T follicular helper cell (primary cell): ENCODE measurements at places on chromosomes 1 and 21.

DNA sequence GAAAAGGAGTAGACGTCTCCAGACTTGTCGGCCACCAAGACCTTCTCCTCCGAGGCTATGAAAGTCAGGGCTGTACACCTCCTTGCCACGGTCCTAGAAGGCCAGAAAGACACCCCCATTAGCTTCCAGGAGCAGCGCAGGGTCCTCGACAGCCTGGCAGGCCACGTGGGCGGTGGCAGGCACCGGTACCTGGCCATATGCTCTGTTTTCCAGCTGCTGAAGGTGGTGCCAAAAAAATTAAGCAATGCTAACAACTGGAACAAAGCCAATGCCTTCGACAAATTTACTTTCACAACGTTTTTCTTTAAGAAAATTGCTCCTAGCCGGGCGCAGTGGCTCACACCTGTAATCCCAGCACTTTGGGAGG, 15.9 kb downstream of the WDR4 start:
- DNase-seq: no peak

- no peak for DNase-seq
Measured at GRCh38 chr1:226912587-226913176, 27.4 kb upstream of the COQ8A start.

GRCh38 chr1:78143152-78143551, 97.4 kb downstream of the GIPC2 start:
- no peak for DNase-seq

DNA sequence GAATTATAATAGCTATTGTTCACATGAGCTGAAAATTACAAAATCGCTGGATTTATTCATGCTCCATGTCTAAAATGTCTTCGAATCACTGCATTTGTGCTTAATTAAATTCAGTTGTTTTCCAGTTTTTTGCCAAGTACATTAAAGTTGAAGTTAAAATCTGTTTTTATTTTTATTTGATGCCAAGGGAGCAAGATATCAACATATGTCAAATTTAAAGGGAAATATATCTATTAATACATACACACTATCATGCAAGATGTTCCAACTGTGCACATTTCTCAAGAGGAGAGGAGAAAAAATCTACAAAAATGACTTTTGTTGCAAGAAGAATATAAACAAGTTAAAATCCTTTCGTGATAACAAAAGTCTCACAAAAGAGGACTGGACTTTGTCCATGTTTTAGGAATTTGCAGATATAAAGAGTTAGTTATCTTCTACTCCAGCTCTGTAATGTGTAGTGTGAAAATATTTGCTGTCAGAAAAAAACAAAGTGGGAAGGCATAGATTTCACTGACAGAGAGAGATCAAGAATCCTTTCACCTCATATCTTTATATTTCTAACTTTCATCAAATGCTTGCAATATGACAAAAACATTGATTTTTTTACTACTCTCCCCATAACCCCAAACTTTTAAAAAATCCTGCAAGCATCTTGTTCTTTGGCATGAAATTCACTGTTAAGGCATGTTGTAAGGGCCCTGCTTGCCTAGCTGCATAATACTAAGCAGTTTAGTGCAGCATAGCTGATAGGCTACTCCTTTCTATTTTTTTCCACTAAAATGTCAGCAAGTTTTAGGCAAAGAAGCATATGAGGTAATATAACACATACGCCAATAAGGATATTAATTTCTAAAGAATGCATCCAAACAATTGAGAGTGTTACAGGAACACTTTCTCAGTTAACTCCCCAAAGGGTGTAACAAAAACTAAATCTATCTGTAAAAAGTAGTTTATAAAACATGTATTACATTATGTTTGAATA, 340.2 kb upstream of the ADAMTS5 start:
- DNase-seq: no peak

DNA sequence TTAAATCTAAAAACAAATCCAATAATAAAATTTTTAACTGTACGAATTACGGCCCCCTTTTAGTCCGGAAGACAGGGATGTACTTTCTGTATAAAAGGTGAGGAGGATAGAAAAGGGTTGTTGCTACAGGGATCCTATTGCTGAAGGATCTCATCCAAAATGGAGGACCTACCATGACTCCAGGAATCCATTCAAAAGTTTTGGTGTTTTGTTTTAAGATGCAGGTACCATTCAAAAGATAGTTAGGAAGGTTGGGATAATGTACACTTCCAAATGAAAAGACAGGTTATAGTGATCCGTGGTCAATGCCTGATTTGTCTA, 1.3 kb upstream of the ENAH start:
- no peak for DNase-seq

DNA sequence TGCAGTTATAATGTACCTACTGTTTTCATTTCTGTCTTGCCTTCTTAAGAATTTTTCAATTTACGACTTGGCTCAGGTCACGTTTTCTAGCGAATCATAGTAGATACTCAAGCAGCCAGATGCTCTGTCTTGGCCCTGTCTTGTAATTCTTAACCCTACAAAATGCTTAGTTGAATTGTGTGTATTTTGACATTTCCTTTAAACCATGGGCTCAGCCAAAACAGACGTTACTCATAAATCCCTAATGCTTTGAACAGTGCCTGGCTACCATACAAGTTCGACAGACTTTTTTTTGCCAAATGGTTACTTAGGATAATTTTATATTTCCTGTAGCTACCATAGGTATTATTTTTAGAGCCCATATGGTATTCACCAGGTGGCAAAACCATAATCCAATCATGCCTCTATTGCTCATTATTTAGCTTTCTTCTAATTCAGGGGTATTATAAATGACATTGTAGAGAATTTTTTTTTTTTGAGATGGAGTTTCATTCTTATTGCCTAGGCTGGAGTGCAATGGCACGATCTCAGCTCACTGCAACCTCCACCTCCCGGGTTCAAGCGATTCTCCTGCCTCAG, 54.3 kb downstream of the KCNK1 start:
- DNase-seq: no peak

DNA sequence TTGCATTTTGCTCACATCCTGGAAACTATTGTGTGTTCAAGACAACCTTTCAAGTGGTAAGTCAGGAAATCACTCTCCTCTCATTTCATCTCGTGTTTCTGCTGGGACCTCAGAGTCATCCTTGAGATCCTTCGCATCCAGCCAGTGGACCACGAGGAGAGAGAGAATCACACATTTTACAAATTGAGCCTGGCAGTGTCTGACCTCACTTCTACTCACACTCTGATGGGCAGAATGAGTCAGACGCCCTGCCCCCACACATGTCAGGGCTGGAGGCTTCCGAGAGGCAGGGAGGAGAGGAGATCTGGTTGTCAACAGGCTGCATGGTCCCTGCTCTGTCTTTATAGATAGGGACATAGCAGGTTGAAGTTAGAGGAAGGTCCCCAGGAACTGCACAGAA, 509.7 kb downstream of the AJAP1 start:
- DNase-seq: no peak

DNA sequence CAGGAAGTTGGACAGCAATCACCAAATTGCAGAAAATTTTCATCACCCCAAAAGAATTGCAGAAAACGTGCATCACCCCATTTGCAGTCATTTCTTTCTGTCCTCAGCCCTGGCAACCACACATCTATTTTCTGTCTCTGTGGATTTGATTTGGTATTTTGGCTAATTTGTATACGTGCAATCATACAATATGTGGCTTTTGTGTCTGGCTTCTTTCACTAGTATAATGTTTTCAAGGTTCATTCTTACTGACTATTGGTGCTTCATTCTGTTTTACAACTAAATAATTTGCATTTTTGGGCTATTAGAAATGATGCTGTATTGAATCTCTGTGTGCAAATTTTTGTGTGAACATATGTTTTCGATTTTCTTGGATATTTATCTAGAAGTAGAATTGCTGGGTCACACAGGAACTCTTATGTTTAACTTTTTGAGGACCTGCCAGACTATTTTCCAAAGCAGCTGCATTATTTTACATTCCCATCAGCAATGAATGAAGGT, 24.8 kb upstream of the PRDM2 start:
- no peak for DNase-seq

GRCh38 chr1:201495551-201496295, 11.2 kb downstream of the CSRP1 start:
- no peak for DNase-seq

GRCh38 chr1:177476676-177477075, 305.9 kb downstream of the BRINP2 start:
- no peak for DNase-seq

DNA sequence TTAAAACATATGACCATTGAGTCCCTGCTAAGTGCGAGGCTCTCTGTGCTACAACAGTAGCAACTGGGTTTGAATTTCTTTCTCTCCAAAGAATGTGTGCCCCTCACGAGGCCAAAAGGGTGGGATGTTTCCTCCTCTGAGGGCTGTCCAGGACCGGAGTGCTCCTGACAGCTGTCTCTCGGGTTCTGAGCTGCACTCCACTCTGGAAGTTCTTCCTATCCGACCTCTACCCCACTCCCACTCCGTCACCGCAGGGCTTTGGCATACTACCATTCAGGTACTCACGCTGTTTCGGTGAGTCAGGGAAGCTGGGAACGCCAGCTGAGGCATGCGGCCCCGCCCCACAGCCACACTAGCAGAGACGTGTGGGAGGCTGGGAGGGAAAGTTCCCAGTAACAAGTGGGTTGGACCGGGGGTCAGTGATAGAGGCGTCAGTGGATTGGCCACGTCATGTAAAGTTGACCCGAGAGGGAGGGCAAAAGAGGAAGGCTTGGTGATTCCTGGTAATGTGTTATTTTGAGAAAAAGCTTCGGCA, 705 bp upstream of the SLC50A1 start:
- no peak for DNase-seq

GRCh38 chr1:220032911-220033310, 13.4 kb downstream of the EPRS1 start:
- no peak for DNase-seq

DNA sequence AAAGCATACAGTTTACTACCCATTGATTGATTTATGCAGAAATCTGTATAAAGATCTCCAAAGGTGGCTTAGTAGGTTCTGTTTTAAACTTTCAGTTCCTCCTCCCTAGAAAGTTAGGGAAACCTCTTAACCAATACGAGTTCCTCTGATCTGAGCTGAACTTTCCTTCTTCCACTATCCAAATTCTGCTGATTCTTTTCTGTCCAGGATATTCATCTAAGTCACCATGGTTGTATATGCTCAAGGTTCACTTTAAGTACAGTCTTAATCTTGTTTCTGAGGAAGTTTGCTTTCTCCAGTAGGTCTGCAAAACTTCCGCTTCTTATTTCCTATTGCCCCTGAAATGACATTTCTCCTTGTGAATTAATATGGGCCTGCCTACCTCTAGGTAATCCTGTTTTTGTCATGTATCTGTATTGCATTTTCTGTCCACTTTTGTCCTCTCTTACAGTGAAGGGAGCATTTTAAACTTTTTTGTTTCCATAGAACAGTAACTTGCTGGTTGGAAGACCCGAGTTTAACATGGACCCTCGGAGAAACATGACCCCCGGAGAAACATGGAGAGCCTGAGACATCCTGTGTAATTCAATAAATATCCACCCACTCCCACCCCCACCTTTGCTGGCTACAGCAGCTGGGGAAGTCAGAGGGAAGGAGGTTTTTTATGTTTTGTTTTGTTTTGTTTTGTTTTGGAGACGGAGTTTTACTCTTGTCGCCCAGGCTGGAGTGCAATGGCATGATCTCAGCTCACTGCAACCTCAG, 16.7 kb upstream of the TUT4 start:
- DNase-seq: no peak

GRCh38 chr1:69765951-69766350, 198.2 kb downstream of the LRRC7 start:
- DNase-seq: no peak

GRCh38 chr21:25578056-25578961, 29.0 kb downstream of the MRPL39 start:
- no peak for DNase-seq

- no peak for DNase-seq
Measured at GRCh38 chr1:156862584-156862983, 1.9 kb downstream of the NTRK1 start.

DNA sequence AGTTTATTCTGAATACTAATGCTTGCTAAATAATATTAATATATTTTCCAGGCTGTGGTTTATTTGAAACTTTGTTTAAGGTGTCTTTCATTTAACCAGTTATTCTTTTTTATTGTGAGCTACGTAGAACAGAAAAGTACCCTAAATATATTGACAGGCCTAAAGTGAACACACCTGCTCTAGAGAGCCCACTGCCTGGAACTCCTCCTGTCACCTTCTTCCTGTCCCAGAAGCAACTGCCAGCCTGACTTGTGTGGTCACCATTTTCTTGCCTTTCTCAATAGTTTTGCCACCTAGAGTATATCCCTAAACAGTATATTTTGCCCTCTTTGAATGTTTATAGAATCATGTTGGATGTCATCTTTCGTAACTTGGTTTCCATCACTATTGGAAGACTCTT, 48.5 kb downstream of the SCCPDH start:
- no peak for DNase-seq

DNA sequence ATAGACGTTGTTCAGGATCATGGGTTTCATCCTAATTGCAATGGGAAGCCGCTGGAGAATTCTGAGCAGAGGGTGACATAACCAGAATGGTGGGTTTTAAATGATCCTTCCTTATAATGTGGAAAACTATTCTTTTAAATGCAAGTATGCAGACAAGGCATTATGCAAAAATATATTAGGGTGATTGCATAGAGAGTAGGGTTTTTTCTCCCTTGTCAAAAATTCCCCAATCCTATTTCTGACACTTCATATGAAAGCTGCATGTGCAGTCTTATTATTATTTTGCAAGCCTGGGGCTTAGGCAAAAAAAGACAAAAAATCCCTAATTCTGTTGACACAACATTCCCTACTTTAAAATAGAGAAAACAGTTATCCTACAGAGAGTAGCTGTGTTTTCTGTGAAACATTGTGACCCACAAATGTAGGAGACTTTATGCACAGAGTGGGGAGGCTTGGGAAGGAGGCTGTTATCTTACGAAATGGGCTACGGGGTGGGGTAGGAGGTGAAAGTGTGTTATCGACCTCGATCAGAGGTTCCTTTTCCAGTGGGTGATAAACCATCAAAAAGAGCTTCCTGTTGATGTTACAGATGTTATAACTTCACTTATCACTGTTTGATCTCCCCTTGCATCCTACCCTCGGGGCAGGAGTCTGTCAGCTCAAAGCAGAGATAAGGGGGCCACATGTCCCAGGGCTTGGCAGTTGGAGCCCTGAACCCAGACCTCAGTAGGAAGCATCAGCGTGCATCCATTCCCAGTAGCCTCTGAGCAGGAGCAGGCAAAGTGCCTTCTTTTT, 27.2 kb downstream of the RHEX start:
- no peak for DNase-seq

GRCh38 chr1:5628416-5628815, 363.8 kb downstream of the NPHP4 start:
- no peak for DNase-seq

GRCh38 chr1:85047472-85048295, 616 bp downstream of the MCOLN3 start:
- no peak for DNase-seq

GRCh38 chr1:47226839-47227215, 5.2 kb downstream of the TAL1 start:
- DNase-seq: no peak

DNA sequence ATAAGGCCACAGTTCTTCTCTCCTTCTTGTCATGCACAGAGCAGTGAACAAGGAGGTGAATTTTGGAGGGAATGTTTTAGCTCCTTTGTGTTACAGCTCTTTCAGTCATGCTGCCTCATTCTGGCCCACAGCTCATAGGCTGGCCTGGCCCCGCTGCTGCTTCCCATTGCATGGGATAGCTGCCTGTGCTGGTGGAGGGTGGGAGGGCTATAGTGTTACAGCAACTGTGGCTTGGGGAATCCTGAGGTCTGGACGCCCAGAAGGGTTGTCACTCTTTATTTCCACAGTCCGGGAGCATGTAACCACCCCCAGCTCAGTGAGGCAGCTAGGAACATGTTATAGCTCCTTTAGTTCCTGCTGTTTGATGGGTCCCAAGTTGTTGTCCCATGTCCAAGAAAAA, 210.3 kb downstream of the AMY1C start:
- no peak for DNase-seq
